DMS153 (cell line): ENCODE measurements at places on chromosomes 11 and 22.

- no peak for DNase-seq
These were observed 90.6 kb downstream of the TSPAN18 start for GRCh38 chr11:44817207-44817949.

DNA sequence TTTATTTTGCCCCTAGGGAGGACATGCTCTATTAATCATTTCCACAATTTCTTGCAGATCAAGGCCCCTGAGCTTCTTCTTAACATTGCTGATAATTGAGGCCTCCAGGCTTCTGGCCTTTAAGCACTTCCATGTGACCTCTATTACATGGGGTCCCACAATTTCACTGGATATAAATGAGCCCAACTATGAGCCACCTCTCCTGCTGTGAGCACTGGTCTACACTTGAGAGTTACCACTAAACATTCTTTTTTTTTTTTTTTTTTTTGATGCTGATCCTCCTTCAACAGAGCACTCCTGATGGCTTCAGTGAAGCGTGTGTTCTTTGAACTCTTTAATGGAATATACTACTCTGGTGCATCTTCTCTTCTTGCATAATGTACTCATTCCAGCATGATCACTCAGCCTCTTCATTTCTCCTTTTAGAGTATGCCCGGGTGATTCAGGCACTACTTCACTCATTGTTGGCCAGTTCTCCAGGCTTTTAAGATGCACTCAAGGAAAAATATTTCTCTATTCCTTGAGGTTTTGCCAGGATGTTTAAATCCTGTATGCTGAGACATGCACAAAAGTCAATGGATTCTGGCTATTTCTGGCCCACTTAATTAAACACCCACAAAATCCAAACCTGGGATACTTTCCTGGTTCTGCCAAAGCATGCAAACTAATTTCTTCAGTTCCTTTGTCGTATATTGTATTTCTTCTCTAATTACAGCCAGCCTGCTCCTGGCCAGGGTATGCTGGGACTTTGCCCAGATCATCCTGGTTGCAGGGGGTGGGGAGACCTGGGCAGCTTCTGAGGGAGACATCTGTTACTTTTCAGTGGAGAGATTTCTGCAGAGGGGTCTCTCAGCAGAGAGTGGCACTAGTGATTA is 257.8 kb upstream of the LUZP2 start:
- no peak for DNase-seq

GRCh38 chr11:122642472-122642922 is 13.0 kb upstream of the UBASH3B start:
- no peak for DNase-seq

- no peak for DNase-seq
These were observed 1000.0 kb upstream of the CHORDC1 start for GRCh38 chr11:91222830-91223229.

- DNase-seq: no peak
These were observed 7.0 kb downstream of the PRDX5 start for GRCh38 chr11:64324692-64325469.
